ENCODE measurements at places on chromosomes 2 and 18.

- DNase-seq: peak; percentile 12
These were observed 33.8 kb downstream of the KCNS3 start for GRCh38 chr2:17912266-17912691.

GRCh38 chr2:37707393-37707792 is 36.0 kb upstream of the CDC42EP3 start:
- DNase-seq: no peak

- no peak for DNase-seq
These were observed 560.7 kb upstream of the CRIM1 start for GRCh38 chr2:35794796-35795450.

DNA sequence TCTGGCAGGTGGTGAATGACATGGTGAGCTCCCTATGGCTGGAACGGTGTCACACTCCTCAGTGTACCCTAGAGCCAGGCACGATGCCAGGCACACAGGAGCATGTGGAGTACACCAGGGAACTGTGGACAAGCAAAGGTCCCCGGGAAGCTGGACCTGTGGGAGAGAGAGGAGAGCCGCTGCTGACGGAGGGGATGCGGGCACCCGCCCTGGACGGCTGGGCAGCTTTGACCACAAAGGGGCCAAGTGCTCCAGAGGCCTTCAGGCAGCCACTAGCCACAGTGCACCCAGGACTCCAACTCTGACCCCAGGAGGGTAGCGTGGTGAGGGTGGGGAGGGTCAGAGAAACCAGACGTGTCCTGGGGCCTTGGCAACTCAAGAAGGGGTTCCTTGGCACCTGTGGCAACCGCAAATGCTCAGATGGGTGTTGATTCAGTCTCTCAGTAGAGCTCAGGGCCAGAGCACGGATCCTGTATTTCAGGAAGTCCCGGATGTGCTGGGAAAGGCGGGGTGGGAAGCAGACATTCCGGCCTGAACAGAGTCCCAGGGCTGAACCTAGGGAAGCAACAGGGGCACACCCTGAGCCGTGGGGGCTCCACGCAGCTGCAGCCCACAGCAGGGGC is 2.3 kb upstream of the MAB21L4 start:
- DNase-seq: no peak

- peak; percentile 22 for DNase-seq
These were observed at the start of gene FLACC1 for GRCh38 chr2:201357221-201357620. TSS of gene FLACC1 (minus strand) at chr2:201357345. CDS start at chr2:201351404, 5,941 bp downstream.

GRCh38 chr2:179005976-179006375 is 44.0 kb downstream of the CCDC141 start:
- no peak for DNase-seq

GRCh38 chr18:36488131-36488530 is 190.6 kb downstream of the FHOD3 start:
- no peak for DNase-seq

DNA sequence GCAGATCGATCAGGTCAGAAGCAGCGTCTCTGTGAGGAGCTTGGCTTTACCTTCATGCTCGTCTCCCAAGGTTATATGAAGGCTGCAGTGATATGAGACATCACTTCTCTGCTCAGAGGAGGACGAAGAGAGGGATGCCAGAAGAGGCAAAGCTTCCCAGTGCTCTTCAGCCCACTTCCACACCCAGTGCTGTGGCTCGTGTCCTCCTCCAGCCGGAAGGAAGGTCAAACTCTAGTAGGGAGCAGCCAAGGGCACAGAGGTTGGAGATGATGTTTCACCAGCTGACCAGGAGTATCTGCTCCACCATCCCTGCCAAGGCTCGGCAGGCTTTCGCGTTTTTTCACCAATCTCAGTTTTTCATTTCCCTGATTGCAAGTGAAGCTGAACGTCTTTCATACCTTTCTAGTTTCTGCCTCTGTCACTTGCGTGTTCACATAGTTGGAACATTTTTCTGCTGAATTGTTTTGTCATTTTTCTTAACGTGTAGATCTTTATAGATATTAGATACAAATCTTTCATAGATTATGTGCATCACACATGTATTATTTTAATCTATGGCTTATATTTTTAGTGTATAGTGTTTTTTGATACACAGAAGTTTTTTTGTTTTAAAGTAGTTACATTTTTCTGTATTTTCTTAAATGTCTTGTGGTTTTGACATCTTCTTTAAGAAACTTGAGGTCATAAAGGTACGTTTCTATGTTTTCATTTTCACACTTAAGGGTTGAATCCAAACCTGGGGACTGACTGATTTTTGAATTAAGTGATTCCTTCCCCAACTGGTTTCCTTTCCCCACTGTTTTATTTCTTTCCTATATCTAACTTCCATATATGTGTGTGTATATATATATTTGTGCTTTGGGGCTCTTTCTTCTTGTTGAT is 23.5 kb upstream of the L3MBTL4 start:
- no peak for DNase-seq

GRCh38 chr2:126880324-126880723 is 18.4 kb upstream of the TEX51 start:
- DNase-seq: no peak

DNA sequence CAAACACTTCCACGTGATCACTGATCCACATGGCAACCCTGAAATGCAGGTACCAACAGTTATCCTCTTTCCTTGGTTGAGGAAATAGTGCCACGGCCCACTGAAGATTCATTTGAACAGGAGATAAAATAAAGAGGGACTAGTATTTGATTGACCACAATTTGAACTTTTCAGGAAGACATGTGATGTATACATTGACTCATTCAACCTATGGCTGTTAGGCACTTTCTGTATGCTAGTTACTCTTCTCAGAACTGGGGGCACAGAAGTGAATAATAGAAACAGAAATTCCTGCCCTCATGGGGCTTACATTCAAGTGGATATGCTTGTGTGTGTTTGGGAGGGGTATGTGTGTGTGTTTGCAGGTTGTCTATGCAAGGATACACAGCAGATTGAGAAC is 199.6 kb downstream of the PRKCE start:
- no peak for DNase-seq

GRCh38 chr2:29747786-29748470 is 173.5 kb downstream of the ALK start:
- no peak for DNase-seq

DNA sequence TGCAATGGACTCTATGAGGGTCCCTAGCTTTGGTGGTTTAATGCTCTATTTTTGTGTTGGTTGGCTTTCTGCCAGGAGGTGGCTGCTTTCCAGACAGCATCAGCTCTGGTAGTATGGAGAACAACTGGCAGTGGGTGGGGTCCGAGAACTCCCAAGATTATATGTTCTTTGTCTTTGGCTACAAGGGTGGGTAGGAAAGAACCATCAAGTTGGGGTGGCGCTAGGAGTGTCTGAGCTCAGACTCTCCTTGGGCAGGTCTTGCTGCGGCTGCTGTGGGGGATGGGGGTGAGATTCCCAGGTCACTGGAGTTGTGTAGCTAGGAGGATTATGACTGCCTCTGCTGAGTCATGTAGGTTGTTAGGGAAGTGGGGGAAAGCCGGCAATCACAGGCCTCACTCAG is 976.1 kb upstream of the GYPC start:
- no peak for DNase-seq

DNA sequence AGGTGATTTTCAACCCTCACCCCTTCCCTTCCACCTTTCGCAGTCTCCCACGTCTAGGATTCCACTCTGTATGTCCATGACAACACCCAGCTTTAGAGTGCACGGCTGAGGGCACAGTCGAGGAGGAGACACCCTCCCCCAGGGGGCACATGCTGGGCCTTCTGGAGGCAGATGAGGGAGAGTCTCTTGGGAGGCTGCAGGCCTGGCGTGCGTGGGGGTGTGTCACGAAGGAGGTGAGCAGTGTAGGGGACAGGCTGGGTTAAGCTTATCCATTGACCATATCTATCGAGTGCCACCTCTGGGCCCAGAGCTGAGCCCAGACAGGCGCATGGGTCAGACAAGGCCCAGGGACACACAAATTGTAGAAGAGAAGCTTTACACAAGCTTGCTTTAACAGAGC is 18.8 kb downstream of the PROC start:
- DNase-seq: no peak

DNA sequence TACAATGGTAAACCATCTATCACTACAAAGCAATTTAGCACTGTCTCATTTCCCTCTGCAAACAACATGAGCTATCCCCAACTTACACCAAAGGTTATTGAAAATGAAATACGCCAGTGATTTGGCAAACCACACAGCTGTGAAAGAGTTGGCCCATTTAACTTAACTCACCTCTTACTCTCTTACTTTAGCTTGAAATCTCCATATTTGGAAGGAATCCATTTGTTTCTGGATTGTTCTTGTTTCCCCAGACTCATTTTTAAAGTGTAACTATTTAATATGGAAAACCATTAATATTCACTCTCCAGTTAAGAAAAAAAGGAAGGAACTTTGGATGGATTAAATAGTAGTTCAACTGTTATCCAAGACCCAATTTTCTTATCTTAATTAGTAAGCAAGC is 93.7 kb upstream of the TRIB2 start:
- DNase-seq: no peak

DNA sequence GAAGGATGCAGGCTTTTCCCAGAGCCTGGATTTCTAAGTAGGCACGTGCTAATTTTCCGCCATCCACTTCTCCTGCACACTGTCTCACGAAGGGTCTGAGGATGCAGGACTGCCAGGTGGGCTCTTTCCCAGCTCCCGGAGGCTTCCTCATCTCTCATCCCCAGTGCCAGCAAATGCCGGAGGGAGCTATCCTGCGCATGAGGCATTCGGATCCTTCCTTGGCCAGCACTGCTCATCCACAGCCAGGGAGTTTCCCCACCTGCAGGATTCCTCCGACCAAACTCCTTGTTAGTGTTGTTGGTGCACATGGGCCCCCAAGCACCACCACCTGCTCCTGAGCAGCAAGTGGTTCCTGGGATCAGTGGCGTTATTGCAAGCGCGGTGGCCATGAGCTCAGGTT is 5.0 kb downstream of the CNDP1 start:
- DNase-seq: no peak

GRCh38 chr2:207014424-207014823 is 75.1 kb downstream of the CPO start:
- DNase-seq: no peak

GRCh38 chr2:177058747-177059146 is 153.8 kb upstream of the HNRNPA3 start:
- DNase-seq: no peak

DNA sequence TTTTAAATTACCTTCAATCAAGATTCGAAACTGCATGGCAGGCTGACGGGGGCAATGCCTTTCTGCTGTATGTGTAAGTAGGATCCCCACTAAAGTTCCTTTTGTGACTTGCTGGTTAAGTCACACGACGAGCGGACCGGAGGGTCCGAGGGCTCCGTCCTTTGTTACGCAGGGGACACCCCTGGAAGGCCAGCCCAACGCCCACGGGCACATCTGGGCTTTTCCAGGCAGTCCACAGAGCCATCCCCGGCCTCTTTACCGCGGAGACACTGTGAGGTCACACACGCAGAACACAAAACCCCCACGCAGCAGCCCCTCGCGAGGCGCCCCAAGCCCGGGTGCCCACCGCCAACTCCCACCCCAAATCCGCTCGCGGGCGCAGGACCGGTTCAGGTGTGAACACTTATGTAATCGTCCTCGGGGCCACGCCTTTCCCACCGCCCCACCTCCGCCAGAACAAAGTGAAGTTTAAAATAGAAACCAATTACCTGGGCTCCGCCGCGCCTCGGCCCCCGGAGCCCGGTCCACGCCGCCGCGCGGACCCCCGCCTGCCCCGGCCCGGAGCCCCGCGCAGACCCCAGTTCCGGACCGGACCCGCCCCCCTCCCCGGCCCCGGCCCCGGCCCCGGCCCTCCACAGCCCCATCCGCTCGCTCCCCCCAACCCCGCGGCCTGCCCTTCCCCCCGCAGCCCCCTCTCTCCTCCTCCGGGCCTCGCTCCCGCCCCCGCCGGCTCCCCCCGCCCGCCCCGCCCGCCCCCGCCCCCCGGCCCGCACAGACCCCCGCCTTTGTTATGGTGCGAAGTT is 4.2 kb downstream of the ZNF516 start:
- DNase-seq: no peak

DNA sequence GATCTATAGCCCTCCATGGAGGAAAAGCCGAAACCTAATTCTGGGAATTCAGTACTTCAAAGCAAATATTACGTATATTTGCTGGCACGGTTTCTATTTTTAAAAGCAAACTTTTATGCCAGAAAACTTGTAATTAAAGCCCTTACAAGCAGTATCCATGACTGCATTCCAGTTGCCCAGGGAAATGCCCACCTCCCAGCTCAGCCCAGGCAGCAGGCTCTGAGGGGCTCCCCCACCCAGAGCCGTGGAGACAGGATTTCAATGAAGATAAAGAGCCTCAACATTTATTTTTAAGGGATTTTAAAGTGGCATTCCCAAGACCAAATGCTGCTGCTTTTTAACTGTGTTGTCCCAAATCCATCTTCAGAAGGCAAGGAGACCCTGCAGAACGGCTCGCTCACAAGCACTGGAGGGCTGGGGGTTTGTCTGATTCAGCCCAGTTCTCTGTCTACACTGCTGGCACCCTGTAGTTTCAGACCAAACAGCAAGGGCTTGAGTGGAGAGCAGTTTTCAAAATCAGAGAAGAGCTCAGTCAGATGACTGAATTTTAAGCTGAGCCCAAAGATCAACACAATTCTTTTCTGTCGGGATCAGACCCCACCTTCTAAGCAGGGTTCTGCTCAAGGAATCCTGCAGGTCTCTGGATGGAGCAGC is 105.1 kb downstream of the KCNF1 start:
- no peak for DNase-seq

DNA sequence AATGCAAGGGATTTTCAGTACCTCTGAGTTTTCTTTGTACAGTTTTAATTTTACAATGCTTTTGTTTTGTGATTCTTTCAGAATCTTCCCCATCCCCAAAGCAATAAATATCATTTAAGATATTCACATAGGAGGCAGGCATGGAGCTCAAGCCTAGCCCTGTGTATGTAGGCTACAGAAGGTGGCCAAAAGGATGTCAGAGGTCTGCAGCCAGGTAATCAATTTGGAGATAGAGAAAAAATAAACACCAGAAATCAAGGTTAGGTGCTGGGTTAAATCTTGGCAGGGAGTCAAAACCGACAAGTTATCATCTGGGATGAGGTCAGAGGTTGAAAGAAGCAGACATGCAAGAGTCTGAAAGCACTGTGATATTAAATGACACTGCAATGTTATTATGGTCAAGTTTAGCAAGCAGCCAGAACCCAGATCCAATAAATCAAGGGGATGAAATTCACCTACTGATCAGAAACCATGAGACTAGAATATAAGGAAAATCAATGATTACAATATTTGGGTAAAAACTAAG is 45.1 kb upstream of the LRP1B start:
- no peak for DNase-seq

DNA sequence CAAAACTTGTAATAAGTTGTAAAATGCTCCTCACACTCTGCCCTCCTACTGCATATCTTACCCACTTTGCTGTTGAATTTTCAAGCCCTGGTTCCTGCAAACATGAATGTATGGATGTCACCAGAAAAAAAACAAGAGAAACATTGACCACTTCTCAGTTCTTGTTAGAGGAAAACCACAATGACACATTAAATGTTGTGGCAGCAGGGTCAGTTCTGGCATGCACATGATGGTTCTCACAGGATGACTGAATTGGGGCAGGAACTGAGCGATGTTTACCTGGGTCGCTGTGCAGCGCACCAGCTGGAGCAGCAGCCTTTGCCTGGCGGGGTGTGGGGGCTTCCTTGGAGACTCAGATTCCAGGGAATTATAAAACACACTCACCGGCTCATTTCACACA is 14.0 kb upstream of the PRKCE start:
- DNase-seq: no peak

Measured in globus pallidus (tissue), 1 donor.